NCI-H460 (cell line): ENCODE measurements at places on chromosomes 7 and 10.

GRCh38 chr10:11161096-11161495, 143.4 kb downstream of the CELF2 start:
- no peak for DNase-seq

DNA sequence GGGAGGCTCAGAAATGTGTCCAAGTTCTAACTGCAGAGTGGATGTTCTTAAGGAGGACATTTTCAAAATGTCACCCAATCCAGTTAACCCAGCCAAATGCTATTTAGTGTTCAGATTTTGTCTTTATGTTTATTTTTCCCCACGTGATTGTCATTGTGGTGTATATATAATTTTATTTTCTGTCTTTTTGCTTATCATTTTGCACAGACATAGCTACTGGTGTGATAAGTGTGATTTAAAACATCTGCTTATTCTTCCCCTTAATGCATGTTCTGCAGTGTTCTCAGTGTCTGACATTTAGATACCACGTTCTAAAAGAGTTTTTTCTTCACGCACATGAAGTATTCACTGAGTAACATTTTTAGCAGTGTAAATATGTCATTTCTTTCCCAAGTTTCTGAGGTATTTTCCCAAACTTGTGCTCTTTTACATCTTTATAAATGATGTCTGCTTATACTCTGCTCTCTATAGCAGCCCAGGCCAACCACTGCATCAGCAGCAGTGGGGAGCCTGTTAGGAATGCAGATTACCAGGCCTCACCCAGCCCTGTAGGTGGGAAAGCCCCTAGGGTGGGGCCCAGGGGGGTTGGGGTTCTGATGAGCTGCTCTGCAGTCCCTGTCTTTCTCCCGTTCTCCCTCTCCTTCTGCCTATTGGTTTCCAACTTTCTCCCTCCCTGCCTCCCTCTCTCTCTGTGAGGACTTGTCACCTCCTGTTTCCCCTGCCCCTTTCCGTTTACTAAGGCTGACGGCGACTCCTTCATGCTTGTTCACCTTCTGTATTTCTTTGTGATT, 20.8 kb downstream of the ADCY1 start:
- no peak for DNase-seq

GRCh38 chr7:16697507-16698199, 51.7 kb downstream of the BZW2 start:
- DNase-seq = no peak

DNA sequence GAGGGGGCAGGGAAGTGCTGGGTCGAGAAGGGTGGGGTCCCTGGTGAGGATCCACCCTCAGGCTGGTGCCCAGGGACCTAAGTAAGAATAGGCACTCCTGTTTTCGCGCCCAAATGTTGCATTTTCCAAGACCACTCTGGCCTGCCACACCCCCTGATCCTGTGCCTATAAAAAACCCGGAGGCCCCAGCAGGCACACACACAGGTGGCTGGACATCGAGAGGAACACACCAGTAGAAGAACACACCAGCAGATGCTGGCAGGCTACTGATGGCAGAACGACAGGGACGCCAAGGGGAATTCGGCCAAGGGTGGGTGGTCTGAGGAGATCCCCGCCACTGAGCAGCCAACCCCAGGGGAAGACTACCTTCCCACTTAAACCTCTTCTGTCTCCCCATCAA, 633.9 kb upstream of the POT1 start:
- DNase-seq = no peak

DNA sequence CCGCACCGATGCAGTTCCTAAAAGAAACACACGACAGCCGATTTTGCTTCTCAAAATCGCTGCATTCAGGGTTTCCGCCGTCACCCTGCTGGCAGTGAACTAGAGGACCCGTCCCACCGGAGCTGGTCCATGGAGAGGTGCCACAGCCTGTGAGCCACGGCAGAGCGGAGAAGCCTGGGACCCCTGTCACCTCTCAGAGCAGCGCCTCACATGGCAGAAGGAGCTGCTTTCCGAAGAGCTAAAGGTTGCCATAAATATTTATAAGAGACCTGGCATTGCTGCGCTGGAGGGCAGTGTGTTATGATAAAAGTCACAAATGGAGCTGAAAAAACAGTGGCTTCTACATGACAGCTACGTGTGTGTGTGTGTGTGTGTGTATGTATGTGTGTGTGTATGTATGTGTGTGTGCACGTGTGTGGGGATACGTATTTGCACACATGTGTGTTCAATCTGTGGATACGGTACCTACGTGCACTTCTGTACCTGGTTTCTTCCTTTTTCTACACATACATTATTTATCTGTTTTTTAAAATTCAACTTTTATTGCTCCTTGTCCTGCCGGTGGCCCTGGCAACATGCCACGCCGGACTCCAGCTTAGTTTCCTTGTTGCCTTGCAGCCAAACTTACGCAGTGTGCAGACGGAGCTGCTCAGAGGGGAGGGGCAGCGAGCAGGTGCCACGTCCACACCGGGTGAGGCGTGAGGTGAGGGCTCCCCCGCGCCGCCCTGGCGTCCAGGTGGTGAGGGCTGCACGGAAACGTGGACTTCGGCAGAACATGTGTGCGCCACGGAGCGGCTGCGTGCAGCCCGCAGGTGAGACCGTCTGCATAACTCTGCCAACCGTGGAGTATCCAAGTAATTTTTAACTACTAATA, 115.2 kb upstream of the PITRM1 start:
- no peak for DNase-seq

- DNase-seq = no peak
Observed at GRCh38 chr10:5812283-5813090, 747 bp downstream of the GDI2 start.

- no peak for DNase-seq
Observed at GRCh38 chr7:73970801-73971229, 57.2 kb upstream of the ELN start.

- no peak for DNase-seq
Observed at GRCh38 chr10:123607386-123607785, 58.8 kb upstream of the GPR26 start.

DNA sequence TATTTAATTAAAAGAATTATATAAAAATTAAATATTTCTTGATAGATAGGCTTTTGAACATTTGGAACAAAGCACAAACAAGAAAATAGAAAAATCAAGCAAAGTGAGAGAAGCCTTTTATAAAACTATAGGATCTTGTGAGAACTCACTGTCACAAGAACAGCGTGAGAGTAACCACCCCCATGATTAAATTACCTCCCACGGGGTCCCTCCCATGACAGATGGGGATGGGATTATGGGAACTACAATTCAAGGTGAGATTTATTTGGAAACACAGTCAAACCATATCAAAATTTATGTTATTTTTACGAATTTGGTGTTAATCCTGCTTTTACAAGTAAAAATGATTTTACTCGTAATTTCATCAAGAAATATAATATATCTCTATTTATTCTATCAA, 1136.1 kb upstream of the POT1 start:
- no peak for DNase-seq

DNA sequence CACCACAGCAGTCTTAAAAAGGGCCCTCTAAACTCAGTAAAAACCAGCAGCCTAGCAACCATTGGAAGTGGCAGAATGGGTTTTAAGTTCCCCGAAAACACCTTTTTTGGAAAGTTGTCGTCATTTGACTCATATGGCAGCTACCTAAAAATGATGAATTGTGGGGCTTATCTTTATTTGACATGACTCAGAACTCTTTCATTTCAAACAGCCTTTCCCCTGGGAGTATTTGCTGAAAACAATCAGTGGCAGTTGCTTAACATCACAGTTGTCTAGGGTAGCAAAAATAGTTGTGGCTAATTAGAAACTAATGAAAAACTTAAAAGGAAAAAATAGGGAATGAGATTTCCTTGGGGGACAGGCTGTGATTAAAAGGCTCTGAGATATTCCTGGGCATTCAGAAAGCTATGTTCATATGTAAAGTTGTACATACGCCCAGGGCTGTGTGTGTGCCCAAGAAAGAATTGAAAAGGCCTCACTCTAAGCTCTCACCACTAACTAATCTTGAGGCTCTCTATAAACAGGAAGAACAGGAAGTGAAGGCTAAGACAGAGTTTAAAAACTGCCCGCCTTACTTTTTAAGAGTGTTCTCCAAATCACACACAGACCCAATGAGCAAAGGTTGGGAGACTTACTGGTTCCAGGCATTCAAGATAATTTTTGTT, 81.7 kb upstream of the HECTD2 start:
- DNase-seq = no peak

DNA sequence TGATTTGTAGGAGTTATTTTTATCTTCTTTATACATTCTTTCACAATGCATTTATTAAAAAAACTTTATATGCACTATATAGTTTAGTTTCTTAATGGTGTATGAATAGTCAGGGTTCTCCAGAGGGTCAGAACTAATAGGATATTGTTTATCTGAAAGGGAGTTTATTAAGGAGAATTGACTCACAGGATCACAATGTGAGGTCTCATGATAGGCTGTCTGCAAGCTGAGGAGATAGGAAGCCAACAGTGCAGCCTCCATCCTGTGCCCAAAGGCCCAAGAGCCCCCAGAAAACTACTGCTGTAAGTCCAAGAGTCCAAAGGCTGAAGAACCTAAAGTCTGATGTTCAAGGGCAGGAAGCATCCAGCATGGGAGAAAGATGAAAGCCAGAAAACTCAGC, 192.8 kb upstream of the AHR start:
- DNase-seq = no peak

GRCh38 chr7:633381-634018, 93.0 kb upstream of the DNAAF5 start:
- DNase-seq = no peak

DNA sequence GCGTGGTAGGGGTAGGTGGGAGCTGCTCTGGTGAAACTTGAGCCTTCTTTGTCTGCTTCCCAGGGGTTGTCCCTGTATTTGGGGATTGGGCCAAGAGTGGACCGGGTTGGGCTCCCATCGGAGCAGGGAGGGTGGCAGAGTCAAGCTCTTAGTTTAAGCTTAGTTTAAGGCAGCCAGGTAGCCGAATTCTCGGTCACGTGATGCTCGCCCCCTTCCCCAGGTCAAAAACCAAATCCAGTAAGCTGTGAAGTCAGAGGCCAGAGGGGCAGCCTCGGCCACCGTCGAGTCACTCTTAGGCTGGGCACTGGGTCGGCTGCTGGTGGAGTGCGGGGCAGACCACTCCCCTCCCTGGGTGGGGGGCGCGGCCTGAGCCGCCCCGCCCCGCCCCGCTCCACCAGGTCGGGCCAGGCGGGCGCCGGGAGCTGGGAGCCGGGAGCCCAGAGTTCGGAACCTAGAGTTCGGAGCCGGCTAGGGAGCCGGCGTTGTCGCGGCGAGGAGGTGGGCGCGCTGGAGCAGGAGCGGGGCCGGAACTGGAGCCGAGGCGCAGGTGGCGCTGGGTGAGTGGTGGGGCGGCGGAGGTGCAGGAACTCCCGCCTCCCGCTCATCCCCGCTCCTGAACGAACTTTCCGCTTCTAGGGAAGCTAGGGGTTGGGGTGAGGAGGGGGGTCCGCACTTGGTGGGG, 2.8 kb upstream of the LZTS2 start:
- DNase-seq = no peak

DNA sequence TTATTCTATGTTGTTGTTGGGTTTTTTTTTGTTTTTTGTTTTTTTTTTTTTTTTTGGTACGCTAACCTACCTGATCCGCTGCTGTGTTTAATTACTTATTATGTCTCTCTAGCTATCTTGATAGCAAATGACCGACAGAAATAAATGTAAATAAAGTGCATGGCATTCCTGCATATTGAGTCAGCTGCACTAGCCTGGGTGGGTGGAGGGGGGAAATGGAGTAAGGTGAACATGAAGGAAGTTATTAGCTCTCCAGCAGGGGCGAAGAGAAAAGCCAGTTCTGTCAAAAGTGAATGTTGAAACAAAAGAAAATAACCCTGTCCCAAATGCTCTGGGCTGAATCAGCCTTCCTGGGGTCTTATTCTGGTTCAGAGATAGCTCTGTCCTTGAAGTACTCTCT, 210.7 kb upstream of the MDFIC start:
- no peak for DNase-seq
